Panc1 (cell line): ENCODE measurements at places on chromosomes 3 and 15.

- DNase-seq: no peak
These were observed 200.6 kb downstream of the SEMA6D start for GRCh38 chr15:47917881-47918280.

DNA sequence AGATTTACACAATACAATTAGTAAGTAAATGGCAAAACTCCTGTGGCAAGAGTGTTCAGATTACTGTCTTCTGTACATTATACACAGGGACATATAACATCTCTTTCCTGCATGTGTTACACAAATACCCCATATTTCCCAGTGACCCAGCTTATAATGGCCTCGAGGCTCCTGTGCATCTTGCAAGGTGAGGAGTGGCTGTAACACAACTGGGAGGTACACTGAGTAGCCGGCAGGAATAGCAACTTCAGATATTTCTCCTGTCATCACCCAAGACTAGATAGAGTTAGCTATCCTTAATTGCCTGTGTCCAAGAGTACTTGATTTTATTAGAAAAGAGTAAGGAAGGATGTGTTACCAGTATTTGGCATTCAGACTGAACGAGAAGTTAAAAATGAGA lies 5.6 kb downstream of the GMPS start:
- no peak for DNase-seq

DNA sequence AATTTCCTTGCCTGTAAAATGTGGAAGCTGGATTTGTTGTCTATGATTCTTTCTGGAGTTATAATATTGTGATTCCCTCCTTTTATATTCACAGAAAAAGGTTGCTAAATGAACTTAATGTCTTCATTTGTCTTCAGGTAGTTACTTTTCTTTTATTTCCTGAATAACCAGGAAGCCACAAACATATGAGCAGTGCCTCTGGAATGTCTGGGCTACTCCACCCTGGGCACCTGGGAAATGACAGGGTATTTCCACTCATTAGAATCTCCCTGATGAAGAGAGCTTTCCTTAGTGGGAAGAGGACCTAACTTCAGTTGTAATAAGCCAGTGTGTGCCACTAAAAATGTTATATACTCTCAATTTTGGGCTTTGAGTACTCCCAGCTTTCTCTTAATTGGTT lies 3.8 kb upstream of the SLMAP start:
- DNase-seq: peak; percentile 46

DNA sequence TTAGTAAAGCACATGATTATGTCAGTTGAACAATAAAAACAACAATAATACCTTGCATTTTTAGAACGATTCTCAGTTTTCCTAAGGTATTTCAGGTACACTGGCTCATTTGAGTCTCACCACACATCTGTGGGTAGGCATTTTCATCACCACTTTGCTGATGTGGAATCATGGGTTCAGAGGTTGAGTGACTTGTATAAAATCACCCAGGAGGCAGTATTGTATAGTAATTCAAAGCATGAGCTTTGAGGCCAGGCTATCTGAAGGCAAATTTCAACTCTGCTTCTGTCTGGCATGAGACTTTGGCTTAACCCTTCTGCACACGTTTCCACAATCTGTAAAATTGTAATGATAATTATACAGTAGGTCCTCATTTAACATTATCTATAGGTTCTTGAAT lies 183.9 kb upstream of the CMC1 start:
- DNase-seq: no peak

- peak; percentile 13 for DNase-seq
These were observed 13.5 kb downstream of the UBAP1L start for GRCh38 chr15:65101411-65101890.

DNA sequence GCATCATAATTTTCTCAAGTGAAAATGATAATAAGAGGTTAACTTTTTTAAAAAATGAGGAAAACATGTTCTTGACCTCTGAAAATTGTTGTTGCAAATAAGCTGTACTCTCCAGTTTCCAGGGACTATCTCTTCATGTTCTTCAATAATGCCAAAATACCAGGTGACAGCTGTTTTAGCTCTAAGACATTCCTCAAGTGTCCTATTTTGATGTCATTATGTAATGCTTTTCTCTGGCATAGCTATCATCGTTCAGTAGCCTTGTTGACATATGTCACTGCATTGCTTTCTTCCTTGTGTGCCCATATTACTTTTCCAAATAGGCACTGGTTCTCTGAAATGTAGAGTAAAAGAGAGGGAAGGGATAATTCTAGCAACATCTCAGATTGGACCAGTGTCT lies 5.7 kb upstream of the FILIP1L start:
- no peak for DNase-seq

DNA sequence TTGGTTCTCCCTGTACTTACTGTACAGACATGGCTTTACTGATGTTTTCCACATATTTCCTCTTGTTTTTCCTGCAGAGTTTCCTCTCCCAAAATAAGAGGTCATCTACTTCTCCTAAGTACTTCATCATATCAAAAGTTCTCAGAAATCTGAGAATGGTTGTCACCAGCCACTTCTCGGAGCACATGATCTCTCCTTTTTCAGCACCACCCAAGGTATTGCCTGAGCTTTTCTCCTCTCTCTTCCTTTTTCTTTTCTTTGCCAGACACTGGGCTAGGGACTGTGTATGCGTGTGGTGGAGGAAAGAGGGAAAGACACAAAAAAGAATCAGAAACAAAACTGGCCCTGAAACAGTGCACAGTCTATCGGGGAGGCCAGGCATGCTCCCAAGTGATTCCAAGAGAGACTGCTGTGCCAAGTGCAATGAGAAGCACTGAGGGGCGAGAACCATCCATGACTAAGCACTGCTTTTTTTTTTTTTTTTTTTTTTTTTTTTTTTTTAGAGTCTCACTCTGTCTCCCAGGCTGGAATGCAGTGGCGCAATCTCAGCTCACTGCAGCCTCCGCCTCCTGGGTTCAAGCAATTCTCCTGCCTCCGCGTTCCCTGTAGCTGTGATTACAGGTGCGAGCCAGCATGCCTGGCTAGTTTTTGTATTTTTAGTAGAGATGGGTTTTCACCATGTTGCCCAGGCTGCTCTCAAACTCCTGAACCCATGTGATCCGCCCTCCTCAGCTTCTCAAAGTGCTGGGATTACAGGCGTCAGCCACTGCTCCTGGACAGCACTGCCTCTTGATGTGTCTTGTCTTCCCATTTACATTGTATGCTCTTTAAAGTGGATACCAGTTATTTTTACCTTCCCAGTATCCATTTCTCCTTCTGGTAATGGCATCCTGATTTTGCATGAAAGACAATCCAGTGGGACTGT lies 194.0 kb upstream of the FEZF2 start:
- no peak for DNase-seq

DNA sequence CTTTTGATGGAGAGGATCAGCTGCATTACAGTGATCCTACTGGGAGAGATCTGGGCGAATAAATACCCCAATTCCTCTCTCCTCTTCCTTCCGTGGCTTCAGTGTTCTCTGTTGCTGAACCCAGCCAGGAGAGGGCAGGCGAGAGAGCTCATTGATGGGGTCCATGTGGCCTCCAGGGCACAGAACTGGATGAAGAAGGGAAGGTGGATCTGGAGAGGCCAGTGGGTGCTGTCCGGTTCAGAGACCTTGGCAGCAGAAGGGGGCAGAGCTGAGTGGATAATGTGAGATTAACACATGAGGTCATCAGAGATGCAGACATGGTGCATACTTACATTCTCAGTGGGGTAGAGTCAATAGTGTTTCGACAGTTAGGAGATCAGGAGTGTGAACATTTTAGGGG lies 193.6 kb downstream of the CLSTN2 start:
- DNase-seq: peak; percentile 30

- DNase-seq: no peak
These were observed 45.5 kb upstream of the HERC1 start for GRCh38 chr15:63879211-63879610.

DNA sequence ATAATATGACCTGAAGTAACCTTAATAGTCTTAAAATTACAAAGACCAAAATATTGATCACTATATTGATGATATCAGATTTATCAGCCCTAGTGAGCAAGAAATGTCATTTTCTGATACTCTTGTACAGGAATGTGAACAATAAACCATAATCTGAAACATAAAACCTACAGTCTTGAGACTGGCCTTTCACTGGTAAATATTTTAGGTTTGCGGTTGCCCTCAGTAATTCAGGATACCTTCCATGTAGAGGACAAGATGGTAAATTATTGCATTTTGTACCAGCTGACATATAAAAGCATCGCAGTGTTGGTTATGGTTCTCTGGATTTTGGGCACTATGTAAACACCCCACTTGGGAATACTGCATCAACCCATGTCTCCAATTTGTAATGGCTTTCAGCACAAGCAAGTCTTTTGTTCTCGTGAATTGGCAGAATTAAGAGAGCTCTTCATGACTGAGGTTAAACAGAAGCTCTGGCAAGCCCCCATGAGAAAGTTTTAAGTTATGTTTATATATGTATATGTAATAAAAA lies 128.5 kb downstream of the LMLN start:
- DNase-seq: no peak

DNA sequence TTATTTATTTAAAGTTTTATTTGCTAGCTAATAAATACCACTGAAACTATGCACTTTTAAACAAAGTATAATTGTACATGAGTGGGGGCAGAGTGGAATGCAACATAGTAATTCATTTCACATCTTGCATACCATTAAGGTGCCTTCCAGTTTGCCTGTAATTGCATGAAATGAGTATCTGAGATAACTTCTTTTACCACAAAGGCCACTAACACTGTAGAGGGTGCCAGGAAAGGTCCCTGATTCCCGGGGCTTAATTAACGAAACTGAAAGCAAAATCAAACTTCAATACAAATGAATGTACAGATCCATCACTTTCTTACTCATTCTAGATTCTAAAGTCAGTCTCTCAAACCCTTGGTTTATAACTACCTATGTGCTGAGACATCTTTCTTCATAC lies 2.1 kb downstream of the CD47 start:
- DNase-seq: no peak

DNA sequence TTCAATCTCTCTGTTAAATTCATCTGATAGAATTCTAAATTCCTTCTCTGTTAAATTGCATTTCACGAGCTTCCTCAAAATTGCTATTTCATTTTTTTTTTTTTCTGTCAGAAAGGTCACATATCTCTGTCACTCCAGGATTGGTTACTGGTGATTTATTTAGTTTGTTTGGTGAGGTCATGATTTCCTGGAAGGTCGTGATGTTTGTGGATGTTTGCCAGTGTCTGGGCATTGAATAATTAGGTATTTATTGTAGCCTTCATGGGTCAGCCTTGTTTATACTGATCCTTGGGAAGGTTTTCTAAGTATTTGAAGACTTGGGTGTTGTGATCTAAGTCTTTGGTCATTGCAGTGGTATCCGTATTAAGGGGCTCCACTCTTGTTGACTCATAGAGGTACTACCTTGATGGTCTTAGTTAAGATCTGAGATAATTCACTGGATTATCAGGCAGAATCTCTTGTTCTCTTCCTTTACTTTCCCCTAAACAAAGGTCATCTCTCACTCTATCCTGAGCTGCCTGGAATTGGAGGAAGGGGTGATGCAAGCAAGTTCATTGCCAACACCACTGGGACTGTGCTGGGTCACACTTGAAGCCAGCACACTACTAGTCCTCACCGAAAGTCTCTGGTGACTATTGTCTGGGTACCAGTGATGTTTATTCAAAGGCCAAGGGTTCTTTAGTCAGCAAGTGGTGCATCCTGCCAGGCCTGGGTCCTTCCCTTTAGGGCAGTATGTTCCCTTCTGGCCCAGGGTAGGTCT lies 231.1 kb downstream of the GBE1 start:
- no peak for DNase-seq

GRCh38 chr3:79846148-79846933 lies 78.5 kb upstream of the ROBO1 start:
- DNase-seq: no peak

DNA sequence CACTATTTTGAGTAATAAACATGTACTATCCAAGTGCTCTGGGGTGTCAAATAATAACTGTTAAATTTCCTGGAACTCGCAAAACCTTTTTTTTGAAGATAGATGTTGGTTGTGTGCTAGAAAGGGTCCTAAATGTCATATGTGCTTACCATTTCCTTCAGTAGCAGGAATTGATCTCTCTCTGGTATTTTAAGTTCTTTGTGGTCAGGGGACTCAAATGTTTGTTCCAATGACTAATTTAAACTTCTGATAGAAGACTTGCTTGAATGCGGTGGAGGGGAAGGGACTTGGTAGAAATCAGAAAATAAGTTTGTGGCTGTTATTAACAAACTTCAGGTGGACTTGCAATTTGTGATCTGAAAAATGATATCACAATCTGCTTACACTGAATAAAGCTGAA lies 26.8 kb downstream of the ARIH2 start:
- no peak for DNase-seq

GRCh38 chr3:177824190-177824786 lies 627.0 kb upstream of the TBL1XR1 start:
- no peak for DNase-seq

DNA sequence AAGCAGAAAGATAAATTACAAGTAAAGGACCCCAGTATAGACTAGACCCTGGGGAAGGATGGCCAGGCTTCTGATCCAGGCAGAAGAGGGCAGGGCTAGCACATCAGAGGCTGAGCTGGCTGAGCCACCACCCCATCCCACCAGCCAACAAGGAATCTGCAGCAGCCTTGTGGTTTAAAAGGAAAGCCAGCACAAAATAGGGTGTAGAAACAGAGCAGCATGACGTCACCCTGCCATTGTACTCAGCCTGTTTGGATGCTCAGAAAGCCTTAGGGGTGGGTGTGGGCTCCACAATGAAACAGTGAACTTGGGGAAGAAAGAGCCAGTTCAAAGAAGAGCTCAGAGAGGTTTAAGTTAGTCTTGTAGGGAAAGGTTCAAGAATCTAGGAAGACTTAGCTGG lies 28.2 kb downstream of the DUOX1 start:
- no peak for DNase-seq

- no peak for DNase-seq
These were observed 254.2 kb upstream of the CDIN1 start for GRCh38 chr15:36325206-36325605.

- no peak for DNase-seq
These were observed 1.1 kb upstream of the WWTR1 start for GRCh38 chr3:149658744-149659497.

DNA sequence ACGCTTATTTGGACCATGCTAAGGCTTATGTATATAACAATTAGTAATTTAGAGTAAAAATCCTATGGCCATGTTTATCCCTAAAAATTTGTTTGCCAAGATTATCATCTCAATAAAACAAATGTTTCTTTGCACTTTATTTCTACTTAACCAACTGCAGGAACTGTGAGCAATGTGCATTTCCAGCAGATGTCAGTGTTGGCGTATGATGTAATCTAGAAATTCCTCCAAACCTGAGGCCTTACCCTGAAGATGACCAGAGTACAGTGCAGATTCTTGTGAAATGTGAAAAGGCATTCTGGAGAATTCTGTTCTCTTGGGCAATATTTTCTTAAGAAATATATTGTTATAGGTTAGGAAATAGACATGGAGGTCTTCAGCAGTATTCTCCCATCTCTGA lies 205.9 kb downstream of the MBNL1 start:
- peak; percentile 36 for DNase-seq

DNA sequence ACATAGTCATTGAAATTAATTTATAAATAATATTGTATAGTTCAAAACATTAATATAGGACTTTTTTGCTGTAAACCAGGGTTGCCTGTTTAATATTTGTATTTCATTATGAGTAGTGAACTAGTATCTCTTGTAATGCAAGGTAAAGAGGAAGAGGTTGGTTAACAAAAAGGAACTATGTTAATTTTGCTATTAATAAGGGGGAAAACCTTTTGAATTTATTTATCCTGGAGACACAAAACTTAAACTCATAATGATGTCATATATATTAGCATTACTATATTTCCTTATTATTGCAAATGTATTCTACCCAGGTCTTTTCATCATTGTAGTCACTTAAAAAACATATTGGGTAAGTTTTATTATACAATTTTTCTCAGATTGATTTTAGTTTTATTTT lies 94.5 kb downstream of the CHL1 start:
- no peak for DNase-seq
